ENCODE measurements at places on chromosomes 13 and 19.
A peak's percentile ranks its signal among the peaks of the same experiment; 100 is the strongest.

- peak; percentile 65 for DNase-seq
Measured at GRCh38 chr13:29935309-29935981, 85.0 kb upstream of the UBL3 start.

GRCh38 chr19:3359919-3360420 lies 6.4 kb upstream of the NFIC start:
- DNase-seq = no peak

DNA sequence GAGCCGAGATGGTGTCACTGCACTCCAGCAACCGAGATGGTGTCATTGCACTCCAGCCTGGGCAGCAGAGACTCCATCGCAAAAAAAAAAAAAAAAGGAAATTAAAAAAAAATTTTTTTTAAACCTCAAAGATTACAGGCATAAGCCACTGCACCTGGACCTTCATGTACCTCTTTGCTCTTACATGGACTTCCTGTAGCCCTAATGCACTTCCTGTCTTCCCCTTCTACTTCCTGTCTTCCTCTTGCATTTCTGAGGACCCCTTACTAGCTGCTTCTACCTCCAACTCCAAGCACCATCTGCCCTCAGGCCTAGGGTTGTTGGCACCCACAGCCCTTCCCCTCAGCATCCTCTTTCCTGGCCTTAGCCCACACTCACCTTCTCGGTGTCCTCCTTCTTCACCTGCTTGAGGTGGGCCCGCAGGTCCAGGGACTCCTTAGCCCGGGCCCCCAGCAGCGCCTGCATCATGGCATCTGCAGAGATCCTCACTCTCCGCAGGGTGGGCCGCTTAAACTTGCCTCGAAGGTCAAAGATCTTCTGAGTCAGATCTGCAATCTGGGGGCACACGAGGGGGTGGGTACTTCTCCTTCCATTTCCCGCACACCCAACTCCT lies 3.8 kb downstream of the TNNI3 start:
- DNase-seq = no peak

GRCh38 chr13:21043898-21044297 lies 17.5 kb downstream of the LATS2 start:
- no peak for DNase-seq

DNA sequence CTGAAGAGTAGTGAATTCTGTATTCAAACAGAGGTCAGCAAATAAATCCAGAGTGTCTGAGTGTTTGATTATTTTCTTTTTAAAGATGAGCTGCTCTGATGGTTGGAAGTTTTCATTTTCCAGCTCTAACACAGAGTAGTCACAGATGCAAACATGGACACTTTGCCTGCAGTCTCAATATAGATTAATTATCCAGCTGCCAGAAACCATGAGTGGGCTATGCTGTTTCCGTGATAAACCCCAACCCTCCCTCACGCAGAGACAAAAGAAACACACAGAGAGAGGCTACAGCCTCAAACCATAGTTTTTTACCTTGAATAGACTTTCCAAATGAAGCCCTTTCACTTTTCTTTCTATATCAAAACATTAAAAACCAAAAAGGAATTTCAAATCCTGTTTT lies 884.7 kb downstream of the DIAPH3 start:
- no peak for DNase-seq

DNA sequence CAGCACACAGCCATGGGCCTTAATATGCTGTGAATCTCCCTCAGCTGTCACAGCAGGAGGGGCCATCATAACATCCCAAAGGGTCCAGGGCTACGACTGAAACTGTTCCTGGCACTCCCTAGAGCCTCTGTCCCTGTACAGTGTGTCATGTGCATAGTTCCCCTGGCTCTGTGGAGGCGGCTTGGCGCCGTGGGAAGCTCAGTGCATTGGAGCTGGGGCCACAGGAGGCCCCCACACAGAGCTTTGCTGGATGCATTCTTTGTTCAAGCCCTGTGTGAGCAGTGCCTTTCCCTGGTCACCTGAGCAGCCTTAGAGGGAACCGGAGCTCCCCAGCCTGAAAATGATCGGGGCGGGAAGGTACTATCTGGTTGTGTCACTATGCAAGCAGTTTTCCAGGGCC lies 21.4 kb downstream of the UBXN6 start:
- no peak for DNase-seq

- no peak for DNase-seq
Measured at GRCh38 chr19:18392926-18393325, 4.5 kb downstream of the LRRC25 start.

DNA sequence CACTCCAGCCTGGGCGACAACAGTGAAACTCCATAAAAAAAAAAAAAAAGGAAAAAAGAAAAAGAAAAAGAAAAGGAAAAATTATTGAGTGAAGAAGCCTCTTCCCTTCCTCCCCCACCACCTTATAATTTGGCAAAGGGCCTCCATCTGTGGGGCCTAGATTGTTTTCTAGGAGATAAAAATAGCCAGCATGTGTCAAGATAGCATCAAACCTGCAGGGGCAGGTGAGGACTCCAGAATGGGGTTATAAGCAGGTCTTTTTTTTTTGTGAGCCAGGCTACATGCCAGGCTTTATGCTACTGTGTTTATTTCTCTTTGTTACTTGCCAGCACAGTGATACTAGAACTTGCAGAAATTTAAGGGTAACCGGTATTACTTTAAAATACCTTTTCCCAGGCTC lies 11.7 kb upstream of the TRIM13 start:
- no peak for DNase-seq

- no peak for DNase-seq
Measured at GRCh38 chr13:73870970-73871935, 263.0 kb downstream of the KLF12 start.

DNA sequence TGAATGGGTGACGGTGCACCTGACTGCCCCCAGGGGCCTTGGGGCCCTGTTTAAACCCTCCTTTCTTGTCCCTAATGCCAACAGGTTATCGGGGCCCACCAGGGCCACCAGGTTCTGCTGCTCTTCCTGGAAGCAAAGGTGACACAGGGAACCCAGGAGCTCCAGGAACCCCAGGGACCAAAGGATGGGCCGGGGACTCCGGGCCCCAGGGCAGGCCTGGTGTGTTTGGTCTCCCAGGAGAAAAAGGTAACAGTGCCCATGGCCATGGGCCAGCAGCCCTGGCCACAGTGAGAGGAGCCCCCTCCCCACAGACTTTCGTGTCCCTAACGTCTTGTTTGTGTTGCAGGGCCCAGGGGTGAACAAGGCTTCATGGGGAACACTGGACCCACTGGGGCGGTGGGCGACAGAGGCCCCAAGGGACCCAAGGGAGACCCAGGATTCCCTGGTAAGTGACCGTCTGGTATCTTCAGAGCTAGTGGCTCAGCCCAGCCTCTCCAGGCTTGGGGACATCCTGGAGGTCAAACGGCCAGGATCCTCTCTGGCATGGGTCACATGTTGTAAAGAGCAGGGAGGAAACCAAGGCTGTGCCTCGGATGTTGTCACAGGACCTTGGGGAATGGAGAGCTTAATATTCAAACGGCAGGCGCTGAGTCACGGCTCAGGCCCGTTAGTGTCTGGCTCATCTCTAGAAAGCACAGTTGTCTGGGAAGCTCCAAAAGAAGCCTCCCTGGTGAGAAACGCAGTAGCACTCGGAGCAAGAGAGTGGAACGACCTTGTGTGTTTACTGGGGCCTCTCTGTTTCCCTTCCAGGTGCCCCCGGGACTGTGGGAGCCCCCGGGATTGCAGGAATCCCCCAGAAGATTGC lies 58.3 kb downstream of the RAB20 start:
- no peak for DNase-seq

DNA sequence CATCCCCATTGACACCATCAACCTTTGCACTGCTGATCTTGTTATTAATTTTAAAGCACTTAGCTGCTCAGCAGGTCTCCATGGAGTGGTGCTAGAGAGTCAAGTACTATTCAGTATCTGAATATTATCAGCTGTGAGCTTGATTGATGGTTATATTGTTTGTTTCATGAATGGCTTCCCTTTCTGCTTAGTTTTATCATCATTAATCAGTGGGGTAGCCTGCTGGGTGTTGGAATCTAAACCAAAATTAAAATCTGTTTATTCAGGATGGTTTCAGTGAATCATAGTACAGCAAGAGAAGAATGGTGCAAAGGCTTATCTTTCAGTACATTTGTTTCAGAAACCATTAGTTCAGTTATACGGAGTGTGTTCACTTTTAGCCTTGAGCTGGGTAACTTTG lies 42.5 kb upstream of the SCEL start:
- no peak for DNase-seq

DNA sequence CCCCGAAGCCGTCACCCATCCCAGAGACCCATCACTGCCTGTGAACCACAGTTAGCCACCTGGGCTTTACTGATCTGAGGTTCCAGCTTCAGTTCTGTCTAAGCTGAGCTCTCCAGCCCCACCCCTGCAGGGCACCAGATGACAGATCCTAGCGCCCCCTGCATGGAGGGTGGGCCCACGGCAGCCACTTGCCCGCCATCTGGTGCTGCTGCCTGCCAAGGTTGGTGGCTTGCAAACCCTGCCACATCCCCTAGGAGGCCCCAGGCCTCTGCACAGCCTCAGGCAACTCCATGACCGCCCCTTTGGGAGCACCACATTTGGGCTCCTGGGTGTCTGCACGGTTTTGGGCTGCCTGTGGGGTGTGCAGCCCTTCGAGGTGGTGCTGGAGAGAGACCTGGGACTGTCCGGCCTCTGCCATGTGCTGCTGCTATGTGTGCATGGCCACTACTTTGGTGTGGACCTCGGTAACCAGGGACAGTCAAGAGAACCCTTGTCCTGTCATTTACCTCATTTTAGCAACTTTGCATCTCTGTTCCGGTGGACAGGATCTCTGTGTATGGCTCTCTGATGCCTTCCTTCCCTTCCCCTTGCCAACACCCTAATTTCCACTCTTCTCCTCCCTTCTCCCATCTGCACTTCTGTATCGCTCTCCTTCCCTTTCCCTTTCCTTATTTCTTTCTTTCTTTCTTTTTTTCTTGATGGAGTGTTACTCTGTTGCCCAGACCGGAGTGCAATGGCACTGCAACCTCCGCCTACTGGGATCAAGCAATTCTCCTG lies 17.4 kb upstream of the SDHAF1 start:
- peak; percentile 23 for DNase-seq

Data from GDM1 (cell line).